ENCODE measurements at places on chromosomes 2 and 18.
A peak's percentile ranks its signal among the peaks of the same experiment; 100 is the strongest.

DNA sequence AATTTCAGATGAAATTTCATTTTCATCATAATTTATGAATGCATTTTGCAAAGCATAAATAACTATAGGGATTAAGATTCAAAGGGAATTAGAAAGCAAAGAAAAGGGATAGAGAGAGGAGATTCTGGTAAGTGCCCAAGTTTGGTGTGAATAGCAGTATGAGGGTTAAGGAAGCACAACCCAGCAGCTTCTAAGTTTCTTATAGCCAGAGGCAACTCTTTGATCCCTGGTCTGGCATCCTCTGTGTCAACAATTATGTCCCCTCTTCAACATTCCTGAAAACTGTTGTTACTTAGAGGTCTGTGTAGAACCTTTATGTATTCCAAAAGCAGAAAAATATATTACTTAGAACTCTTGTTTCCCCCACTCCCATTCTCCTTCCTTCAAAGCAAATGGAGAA is 171.6 kb upstream of the SATB2 start:
- DNase-seq: no peak

DNA sequence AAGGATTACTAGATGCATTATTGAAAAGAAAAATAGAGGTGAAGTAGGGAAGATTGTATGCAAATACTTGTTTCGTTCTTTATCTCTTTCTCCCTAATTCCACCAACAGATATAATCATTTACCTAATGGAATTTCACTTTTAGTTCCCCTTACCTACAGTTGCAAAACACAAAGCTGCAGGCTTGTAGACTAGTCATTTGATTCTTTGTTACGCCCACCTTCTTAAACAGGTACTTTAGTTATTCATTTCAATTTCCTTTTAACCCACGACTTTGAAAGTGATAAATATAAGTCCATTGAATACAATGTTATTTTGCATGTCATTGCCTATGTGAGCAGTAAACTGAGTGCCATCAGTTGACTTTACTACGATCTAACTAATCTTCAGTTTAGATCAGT is 3.9 kb upstream of the HRH4 start:
- DNase-seq: no peak

- DNase-seq: no peak
These were observed 21.7 kb downstream of the ARHGAP28 start for GRCh38 chr18:6751222-6751621.

DNA sequence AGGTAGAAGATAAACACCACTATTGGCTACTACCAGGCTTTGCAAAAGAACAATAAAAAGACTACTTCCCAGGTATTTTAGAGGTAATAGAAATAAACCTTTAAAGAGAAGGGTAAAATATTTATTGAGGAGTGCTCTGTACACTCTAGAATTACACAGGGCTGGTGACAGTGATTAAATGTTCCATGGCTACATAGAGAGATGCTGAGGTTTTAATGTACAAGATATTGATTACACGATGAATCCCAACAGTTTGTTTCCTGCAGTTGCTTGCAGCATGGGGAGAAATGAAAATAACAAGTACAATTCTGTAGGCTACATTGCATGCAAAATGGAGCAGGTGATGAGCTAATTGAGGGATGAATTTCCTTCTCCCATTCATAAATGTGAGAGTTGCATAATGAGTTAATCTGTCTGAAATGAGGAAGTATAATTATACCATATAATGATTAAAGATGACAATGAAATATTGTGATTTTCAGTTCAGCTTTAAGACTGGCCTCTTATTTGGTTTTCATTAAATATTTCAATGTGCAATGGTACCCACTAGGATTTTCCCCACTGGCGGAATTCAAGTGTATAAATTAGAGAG is 266.1 kb downstream of the SOCS6 start:
- DNase-seq: no peak

DNA sequence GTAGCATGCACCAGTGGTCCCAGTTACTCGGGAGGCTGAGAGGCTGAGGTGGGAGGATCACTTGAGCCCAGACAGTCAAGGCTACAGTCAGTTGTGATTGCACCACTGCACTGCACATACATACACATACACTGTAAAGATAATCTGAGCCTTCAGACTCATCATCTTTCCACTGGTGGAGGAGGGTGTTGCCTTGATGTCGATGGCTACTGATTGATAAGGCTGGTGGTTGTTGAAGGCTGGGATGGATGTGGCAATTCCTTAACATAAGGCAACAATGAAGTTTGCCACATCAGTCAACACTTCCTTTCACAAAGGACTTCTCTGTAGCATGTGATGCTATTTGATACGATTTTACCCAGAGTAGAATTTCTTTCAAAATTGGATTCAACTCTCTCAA is 118.8 kb downstream of the IKZF2 start:
- DNase-seq: no peak

DNA sequence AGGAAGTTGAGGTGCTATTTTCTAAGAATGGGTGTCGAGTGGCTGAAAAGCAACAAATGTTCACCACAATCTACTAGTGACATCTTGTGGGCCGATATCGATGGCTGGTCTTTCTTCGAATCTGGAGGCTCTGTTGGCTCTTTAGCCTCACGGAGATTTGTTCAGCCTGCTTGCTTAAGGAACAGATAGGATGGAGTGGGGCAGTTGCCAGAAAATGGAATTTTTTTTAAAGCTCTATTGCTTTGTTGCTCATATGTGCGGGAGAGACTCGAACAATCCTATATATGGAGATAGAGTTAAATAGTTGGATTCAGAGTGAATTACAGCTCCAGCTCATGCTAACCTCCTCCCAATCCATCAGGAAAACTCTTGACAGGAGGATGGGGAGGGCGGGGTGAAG is 70.9 kb upstream of the LYPD6B start:
- DNase-seq: peak; percentile 63

Data from kidney (tissue), 22 donors.